ENCODE measurements at places on chromosomes 11 and 22. TPM values are rescaled to one million over a fixed set of nuclear protein-coding genes. Genes with fewer than 3 reads are reported as not detected.

Gene PGA4
- total RNA-seq: 20.6 TPM

Gene OR51E2
- not detected for total RNA-seq

- DNase-seq: no peak
Observed at GRCh38 chr22:48558016-48558415, 1269.7 kb downstream of the BRD1 start.

GRCh38 chr11:131160846-131161245 is 209.6 kb upstream of the NTM start:
- no peak for DNase-seq

DNA sequence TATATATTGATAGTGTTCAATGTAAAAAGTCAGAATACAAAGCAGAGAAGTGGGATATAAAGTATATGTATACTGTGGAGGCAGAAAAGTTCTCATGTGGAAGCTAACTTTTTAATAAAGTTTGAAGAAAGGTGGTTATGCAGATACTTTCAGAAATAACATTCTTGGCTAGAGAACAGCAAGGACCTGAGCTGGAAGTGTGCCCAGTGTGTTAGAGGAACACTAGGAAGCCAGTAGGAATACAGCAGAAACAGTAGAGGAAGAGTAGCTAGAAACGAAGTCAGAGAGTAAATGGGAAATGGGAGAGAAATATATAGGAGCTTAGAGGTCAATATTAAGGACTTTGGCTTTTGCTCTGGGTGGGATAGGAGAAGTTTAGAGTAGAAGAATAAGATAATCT is 464.9 kb upstream of the CCDC90B start:
- DNase-seq: no peak

- DNase-seq: peak; percentile 82
Observed at GRCh38 chr22:19577422-19577966, 53.3 kb upstream of the CLDN5 start.

GRCh38 chr22:29359469-29359868 is 28.9 kb downstream of the AP1B1 start:
- no peak for DNase-seq

All from mesenteric fat pad (tissue), 1 donor.